ENCODE measurements at places on chromosomes 3 and 15.

DNA sequence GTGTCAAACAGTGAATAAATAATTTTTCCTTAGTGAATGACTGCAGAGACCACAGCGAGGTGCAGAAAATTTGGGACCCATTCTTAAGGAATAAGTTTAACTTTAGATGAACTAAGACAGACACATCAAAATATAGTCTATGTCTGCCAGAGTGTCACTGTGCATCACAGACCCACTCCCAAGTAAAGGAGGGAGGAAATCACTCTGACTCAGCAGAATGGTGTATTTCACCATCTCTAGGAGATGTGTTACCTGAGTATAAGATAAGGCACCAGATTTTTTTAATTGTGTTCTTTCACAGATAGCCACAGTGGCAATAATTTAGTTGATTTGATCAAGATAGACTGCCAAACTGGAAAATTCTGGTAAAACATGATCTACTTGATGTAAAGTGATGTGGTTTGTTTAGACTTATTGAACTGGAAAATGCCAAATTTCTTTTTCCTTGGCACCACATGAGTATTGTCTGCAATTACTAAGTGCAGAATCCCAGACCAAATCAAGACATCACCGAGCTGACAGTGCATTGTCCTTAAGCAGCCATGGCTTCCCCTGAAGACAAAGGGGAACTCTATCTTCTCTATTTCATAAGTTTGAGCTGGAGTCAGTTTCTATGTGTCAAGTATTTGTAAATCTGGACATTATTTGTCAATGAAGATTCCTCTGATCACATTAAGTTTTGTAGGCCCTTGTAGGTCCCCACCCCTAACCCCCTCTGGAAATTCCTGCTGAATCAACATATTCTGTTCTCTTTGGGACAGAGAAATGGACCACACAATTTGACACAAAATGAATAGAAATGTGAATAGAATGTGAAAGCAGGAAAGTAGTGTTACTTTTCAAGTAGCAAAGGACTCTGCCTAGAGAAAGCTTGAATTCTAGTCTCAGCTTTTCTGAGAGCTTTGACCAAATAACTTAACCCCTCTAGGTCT, 47.6 kb downstream of the TIPARP start:
- DNase-seq: no peak

DNA sequence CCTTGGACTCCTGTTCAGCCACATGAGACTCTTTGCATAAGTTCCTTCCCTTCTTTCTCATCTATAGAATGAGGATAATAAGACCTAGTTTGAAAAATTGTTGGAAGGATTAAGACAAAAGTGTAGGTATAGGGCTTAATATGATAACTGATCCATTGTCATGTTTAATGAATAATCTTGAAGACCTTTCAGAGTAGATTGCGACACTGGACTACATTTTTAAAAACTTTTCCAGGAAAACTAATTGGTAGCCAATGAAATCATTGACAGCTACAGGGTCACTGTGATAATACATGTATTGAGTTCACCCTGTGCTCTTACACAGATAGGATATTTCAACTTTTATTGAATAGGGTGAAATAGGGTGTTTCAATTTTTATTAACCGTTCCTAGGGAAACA, 78.5 kb upstream of the FBN1 start:
- no peak for DNase-seq

- no peak for DNase-seq
Observed at GRCh38 chr15:89822951-89823711, 8.5 kb upstream of the ANPEP start.

- DNase-seq: no peak
Observed at GRCh38 chr3:168157099-168157700, 61.5 kb upstream of the GOLIM4 start.

GRCh38 chr3:119600732-119601131, 3.0 kb downstream of the PLA1A start:
- no peak for DNase-seq

GRCh38 chr3:55639143-55639542, 152.0 kb upstream of the WNT5A start:
- DNase-seq: no peak

GRCh38 chr15:68816795-68817303, 3.8 kb downstream of the ANP32A start:
- DNase-seq: no peak

DNA sequence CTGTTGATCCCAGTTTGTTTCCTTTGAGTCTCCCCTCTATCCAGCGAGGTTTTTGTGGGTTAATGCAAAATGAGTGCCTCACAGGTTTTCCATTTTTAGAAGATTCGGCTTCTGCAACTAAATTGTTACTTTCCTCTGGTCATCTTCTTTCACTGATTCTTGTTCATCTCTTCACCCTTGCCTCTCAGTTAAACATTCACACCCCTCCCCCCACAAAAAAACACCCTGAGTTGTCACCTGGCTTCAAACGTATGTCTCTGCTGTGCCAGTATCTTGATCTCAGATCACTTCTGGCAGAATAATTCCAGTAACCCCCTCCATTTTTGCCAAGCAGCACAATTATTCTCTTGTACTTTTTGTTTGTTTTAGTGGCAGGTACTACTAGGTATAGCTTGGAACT, 12.3 kb upstream of the CLDN16 start:
- no peak for DNase-seq

GRCh38 chr3:43224405-43225073, 61.8 kb upstream of the SNRK start:
- DNase-seq: no peak

- no peak for DNase-seq
Observed at GRCh38 chr15:96331945-96332636, 1.6 kb downstream of the NR2F2 start.

- DNase-seq: no peak
Observed at GRCh38 chr15:48510976-48511375, 134.5 kb downstream of the FBN1 start.

- no peak for DNase-seq
Observed at GRCh38 chr3:33575311-33575710, 135.1 kb upstream of the UBP1 start.

- no peak for DNase-seq
Observed at GRCh38 chr3:153897842-153898241, 223.3 kb upstream of the ARHGEF26 start.

DNA sequence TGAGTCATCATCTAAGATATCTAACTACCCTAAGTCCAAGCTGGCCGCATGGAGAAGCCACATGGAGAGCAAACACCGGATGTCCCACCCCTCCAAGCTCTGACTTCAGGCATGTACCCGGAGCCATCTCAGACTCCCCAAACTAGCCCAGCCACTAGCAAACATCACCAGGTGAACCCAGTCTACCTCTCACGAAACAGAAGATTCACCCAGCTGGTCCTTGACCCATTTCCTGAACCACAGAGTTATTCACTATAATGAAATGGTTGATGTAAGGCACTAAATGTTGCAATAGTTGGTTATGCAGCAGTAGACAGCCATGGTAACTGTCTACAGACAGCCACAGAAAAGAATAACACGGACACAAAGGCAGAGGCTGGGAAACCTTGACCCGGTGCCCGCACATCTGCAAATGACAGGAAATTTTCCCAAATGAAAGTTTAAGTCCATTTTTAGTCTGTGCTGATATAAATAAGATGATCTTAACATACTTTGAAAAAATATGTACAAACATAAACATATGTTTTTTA, 265.5 kb upstream of the ATP10A start:
- DNase-seq: no peak

GRCh38 chr3:116264546-116265319, 180.6 kb downstream of the LSAMP start:
- no peak for DNase-seq

- no peak for DNase-seq
Observed at GRCh38 chr15:25719101-25719985, 143.8 kb downstream of the ATP10A start.

DNA sequence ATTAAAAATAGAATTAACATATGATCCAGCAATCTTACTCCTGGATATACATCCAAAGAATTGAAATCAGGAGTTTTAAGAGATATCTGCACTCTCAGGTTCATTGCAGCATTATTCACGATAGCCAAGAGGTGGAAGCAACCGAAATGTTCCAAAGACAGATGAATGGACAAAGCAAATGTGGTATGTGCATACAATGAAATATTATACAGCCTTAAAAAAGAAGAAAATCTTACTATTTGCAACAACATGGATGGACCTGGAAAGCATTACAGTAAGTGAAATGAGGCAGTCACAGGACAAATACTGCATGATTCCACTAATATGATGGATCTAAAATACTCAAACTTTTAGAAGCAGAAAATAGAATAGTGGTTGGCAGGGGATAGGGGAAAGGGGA, 9.3 kb upstream of the TMEM158 start:
- DNase-seq: no peak

- DNase-seq: no peak
Observed at GRCh38 chr3:14894085-14894484, 53.3 kb upstream of the NR2C2 start.

DNA sequence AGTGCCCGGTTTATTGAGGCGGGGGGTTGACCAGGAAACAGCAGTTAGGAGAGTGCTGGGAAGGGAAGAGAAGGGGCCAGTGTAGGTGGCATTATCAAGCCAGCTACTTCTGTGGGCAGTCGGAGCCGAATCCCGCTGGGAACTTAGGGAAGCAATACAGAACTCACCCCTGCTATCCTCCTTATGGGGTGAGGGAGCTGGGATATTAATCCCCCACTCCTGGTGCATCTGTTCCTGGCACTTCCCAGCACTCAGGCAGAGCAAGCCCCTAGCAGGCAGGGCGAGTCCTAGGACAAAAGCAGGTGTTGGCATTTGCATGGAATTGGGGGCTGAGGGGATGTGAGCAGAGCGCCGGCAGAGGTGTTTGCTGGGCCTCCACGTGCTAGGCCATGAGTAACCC, 48.6 kb downstream of the SMAD6 start:
- no peak for DNase-seq

- no peak for DNase-seq
Observed at GRCh38 chr3:158101335-158102241, 4.6 kb downstream of the SHOX2 start.

DNA sequence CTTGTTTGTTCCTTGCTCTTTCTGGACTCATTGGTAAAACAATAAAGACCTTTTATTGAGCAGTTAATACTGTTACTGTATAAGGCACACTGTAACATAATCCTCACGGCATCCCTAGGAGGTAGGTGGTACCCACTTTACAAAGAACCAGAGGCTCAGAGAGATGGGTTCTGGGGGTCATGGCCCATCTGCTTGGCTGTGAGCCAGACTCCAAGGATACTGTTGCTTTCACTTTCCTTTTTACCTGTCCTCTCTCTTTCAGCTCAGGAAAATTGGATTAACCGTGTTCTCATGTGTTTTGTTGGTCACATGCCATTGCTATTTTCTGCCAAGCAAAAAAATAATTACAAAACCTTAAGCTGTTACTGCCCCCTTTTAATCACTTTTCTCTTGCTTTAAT, 34.8 kb upstream of the FILIP1L start:
- no peak for DNase-seq

DNA sequence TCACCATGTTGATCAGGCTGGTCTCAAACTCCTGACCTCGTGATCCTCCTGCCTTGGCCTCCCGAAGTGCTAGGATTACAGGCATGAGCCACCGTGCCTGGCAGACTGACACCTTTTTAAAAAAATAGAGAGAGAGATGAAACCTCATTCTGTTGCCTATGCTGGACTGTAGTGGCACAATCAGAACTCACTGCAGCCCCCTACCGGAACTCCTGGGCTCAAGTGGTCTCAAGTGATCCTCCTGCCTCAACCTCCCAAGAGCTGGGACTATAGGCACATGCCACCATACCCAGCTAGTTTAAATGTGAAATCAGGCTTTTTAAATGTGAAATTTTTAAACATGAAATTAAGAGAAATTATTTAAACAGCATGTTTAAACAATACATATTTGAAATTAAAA, 265.2 kb upstream of the UBE2E1 start:
- no peak for DNase-seq

- DNase-seq: no peak
Observed at GRCh38 chr3:187630404-187630803, 39.8 kb downstream of the SST start.

DNA sequence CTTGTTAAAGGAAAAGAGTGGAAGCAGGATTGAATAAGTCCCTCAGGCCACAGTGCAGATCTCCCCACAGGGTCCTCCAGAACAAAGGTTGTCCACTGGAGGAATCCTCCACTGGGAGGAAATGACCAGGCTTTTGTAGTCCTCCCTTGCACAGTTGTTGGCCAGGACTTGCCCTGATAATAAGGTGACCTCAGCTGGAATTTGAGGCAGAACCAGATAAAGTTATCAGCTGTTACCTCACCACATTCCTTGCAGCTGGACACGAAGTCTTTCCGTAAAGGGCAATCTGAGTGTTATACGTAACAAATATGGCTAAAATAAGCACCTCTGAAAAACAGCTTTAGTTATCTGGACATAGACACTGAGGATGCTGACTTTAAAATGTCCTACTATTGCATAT, 83.5 kb upstream of the NAALADL2 start:
- DNase-seq: no peak

GRCh38 chr3:184562878-184563560, 1.4 kb downstream of the EPHB3 start:
- DNase-seq: peak; percentile 61

DNA sequence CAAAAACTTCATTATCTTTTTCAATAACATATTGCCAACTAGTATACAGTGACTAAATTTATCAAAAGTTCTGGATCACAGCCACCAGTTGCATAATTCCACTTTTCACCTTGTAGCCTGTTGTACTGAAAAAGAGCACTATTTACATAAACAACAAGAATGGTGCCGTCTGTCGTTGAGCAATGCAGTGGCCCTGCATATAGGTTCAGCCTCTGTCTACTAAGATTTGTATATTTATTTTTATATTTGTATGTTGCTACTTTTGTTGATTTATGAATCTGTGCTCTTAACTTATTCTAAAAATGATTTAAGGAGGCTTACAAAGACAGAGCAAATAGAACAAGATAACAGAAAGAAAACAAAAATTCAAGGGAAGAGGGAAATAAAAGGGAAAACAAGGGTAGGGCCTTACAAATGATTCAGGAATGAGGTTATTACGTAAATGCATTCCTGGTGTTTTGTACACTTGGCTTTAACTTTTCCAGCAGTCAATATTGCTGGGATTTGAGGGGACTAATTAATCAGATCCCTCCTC, 257.6 kb upstream of the STT3B start:
- DNase-seq: no peak

- no peak for DNase-seq
Observed at GRCh38 chr3:13689373-13690260, 140.7 kb downstream of the FBLN2 start.
